ENCODE measurements at places on chromosomes 16 and 17. TPM values are rescaled to one million over a fixed set of nuclear protein-coding genes. Genes with fewer than 3 reads are reported as not detected.

CACNG3 gene
- total RNA-seq: not detected

OTOP2 gene
- total RNA-seq: not detected

SEZ6 gene
- not detected for total RNA-seq

E4F1 gene
- 46.9 TPM for total RNA-seq

KCNAB3 gene
- total RNA-seq: 6.0 TPM

SLC35B1 gene
- 29.6 TPM for total RNA-seq

ZNF652 gene
- total RNA-seq: 42.6 TPM

GPR142 gene
- not detected for total RNA-seq

PDIA2 gene
- total RNA-seq: 8.8 TPM

B9D1 gene
- total RNA-seq: 63.0 TPM

ZFHX3 gene
- 44.0 TPM for total RNA-seq

FBXW10B gene
- total RNA-seq: 2.2 TPM

GJD3 gene
- not detected for total RNA-seq

ALDOC gene
- total RNA-seq: 222 TPM

CCL4 gene
- 0.90 TPM for total RNA-seq

ALG1 gene
- 15.9 TPM for total RNA-seq

MEOX1 gene
- total RNA-seq: 4.2 TPM

KRTAP2-2 gene
- not detected for total RNA-seq

OR1E1 gene
- total RNA-seq: not detected

QPRT gene
- 50.4 TPM for total RNA-seq

CDRT15L2 gene
- not detected for total RNA-seq

PSMD12 gene
- total RNA-seq: 16.1 TPM

SLC22A31 gene
- not detected for total RNA-seq

PPY gene
- total RNA-seq: not detected

CDC27 gene
- 54.5 TPM for total RNA-seq

NIP7 gene
- total RNA-seq: 8.2 TPM

NPTX1 gene
- 0.21 TPM for total RNA-seq

KRT40 gene
- not detected for total RNA-seq

DHX40 gene
- total RNA-seq: 31.2 TPM

TMED6 gene
- total RNA-seq: not detected

TBKBP1 gene
- total RNA-seq: 24.6 TPM

C16orf86 gene
- total RNA-seq: 15.9 TPM

GRAPL gene
- total RNA-seq: 2.1 TPM

SLX1B gene
- 34.5 TPM for total RNA-seq

CACNG1 gene
- total RNA-seq: not detected

ACSM2A gene
- total RNA-seq: not detected

KRTAP9-6 gene
- not detected for total RNA-seq

TMEM219 gene
- total RNA-seq: 144 TPM

DPEP3 gene
- not detected for total RNA-seq

CIITA gene
- total RNA-seq: 38.7 TPM

DHX58 gene
- 17.6 TPM for total RNA-seq

ADCY9 gene
- total RNA-seq: 29.9 TPM

KCTD19 gene
- total RNA-seq: 0.30 TPM

STH gene
- not detected for total RNA-seq

HBA1 gene
- total RNA-seq: 48.4 TPM

WFDC1 gene
- total RNA-seq: 3.5 TPM

ITGA2B gene
- total RNA-seq: 2.9 TPM

CACNG5 gene
- not detected for total RNA-seq

BRIP1 gene
- total RNA-seq: 0.60 TPM

MPG gene
- 190 TPM for total RNA-seq

CES5A gene
- total RNA-seq: not detected

TNFRSF13B gene
- not detected for total RNA-seq
